Stimulated activated CD8-positive, alpha-beta memory T cell treated with anti-CD3 and anti-CD28 coated beads, Interleukin-12 subunit alpha, Interleukin-12 subunit beta, amount 100 ng/mL, for 4 hours (primary cell): ENCODE measurements at places on chromosomes 2 and 18.

- no peak for DNase-seq
These were observed 59.0 kb downstream of the BIN1 start for GRCh38 chr2:127047716-127048617.

DNA sequence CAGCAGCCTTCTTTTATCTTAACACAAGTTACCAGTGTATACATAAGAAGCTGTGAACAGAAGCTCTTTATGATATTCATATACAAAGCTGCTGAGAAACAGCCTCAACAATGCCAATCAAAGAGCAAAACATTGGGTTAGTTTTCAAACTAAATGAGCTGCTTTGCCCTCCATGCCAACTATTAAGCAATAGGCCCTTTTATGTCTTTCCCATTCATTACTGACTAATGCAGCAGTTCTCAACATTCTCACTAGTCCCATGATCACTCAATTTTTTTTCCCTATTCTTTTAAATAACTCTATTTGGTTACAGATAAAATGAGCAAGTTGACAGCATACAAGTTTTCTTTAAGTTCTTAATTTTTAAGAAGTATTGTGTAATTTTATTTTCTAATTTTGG lies 57.9 kb upstream of the FRZB start:
- DNase-seq = no peak

DNA sequence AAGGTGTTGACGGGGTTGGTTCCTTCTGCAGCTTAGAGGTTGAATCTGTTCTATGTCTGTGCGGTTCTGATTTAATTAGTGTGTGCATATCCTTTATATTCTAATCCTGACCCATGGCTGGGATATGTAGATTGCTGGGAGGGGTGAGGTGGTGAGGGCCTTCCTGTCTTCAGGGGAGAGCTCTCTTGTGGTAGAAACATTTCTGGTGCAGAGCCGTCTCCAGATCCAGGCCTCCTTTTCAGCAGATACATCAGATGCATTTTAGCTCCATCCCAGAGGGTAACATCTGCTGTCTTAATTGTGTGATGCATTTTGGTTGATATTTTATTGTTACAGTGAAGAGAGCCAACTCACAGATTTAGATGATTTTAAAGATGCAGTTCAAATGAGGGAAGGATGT lies 227.8 kb downstream of the AGAP1 start:
- no peak for DNase-seq

- no peak for DNase-seq
These were observed 81.3 kb downstream of the VSNL1 start for GRCh38 chr2:17621781-17622180.

- no peak for DNase-seq
These were observed 186.7 kb downstream of the INSIG2 start for GRCh38 chr2:118274841-118275510.

GRCh38 chr2:207160115-207160514 lies 5.6 kb downstream of the KLF7 start:
- DNase-seq = no peak

- DNase-seq = no peak
These were observed 147.0 kb upstream of the KLHL14 start for GRCh38 chr18:32919799-32920198.

- no peak for DNase-seq
These were observed 370.6 kb upstream of the UBE2E3 start for GRCh38 chr2:180609626-180610340.

- no peak for DNase-seq
These were observed 165.8 kb downstream of the RPIA start for GRCh38 chr2:88857274-88857741.

- no peak for DNase-seq
These were observed 183.8 kb downstream of the SMAD2 start for GRCh38 chr18:47746615-47747014.

DNA sequence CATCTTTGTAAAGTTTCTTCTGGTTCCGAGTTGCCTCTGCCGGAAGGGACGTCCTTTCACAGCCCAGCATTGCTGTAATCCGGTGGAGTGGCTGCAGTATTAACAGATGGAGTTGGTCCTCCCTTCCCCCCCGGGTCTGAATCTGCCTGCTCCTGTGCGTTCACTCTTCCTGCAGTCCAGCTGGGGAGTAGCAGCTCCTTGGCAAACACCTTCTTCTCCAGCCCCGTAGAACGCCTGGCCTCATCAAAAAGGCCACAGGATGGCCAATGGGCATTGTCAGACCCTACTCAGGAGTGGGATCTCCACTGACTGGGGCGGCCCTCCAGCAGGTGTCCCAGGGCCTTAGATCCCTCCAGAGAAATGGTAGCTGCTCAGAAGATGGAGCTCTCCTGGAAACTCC lies 234.0 kb downstream of the FAM210A start:
- DNase-seq = no peak

- DNase-seq = no peak
These were observed 21.6 kb downstream of the INPP5D start for GRCh38 chr2:233081731-233082221.

DNA sequence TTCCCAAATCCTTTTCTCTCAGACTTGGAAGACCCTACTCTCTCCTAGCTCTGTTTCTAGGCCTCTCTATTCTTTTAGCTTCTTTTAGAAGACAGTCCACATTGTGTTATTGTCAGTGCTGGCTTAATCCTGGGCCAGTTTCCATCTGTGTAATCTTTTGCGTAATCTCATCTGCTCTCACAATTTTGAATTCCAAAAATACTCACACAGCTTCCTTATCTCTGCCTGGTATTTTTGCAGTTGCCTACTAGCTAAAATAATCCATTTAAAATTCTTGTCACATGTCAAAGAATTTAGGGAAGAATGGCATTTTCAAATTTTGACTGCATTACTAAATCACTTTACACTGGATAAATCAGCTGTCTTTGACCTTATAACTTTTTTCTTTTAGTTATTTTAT lies 200.6 kb upstream of the MEX3C start:
- DNase-seq = no peak

- DNase-seq = no peak
These were observed 20.2 kb downstream of the GATA6 start for GRCh38 chr18:22189449-22190166.

GRCh38 chr2:49111456-49111855 lies 42.9 kb downstream of the FSHR start:
- DNase-seq = no peak

DNA sequence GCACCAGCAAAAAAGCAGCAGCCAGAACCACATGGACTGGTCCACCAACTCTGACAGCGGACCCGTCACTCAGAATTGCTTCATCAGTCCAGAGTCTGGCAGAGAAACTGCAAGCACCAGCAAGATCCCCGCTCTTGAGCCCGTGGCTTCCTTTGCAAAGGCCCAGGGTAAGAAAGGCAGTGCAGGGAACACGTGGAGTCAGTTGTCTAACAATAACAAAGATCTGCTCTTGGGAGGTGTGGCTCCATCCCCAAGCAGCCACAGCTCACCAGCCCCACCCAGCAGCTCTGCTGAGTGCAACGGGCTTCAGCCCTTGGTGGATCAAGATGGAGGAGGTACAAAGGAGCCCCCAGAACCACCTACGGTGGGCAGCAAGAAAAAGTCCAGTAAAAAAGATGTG lies 269.3 kb downstream of the SETBP1 start:
- no peak for DNase-seq
